ENCODE measurements at places on chromosomes 2 and 18.

GRCh38 chr2:164808776-164809175, 32.8 kb downstream of the COBLL1 start:
- no peak for DNase-seq

- peak; percentile 30 for DNase-seq
These were observed 20.5 kb upstream of the ZNF236 start for GRCh38 chr18:76801567-76802505.

DNA sequence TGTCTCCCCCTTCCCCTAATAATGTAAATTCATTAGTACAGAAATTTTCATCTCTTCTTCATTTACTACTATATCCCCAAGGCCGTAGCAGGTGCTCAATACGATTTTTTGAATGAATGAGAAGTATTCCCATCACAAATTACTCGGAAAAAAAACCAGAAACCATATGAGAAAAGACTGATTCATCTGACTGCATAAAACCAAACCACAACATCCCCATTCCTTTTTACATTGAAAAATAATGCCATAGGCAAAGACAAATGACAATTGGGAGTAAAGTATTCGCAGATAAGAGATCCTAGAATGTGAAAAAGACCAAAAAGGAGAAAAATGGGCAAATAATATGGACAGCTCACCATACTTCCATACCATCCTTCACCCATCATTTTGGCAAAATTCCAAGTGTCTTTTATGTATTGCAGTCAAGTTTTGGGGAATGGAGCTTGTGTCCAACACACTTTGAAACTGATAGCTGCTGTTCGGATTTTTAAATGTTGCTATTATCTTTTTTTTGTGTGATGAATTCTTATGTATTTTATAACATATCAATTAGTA, 1.5 kb downstream of the ZC3H8 start:
- DNase-seq, result no peak

DNA sequence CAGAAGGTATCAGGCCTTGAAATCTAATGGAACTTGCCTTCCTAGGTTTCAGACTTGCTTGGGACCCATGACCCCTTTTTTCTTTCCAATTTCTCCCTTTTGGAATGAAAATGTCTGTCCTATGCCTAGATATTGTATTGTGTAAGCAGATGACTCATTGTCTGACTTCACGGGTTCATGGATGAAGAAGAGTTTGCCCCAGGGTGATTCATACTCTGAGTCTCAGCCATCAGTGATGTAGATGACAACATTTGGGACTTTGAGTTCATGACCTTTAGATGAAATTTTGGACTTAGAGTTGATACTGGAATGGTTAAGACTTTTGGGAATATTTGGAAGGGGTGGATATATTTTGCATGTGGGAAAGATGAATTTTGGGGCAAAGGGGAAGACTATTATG, 11.2 kb upstream of the SCYGR5 start:
- no peak for DNase-seq

GRCh38 chr2:164498836-164499235, 122.4 kb downstream of the GRB14 start:
- no peak for DNase-seq

DNA sequence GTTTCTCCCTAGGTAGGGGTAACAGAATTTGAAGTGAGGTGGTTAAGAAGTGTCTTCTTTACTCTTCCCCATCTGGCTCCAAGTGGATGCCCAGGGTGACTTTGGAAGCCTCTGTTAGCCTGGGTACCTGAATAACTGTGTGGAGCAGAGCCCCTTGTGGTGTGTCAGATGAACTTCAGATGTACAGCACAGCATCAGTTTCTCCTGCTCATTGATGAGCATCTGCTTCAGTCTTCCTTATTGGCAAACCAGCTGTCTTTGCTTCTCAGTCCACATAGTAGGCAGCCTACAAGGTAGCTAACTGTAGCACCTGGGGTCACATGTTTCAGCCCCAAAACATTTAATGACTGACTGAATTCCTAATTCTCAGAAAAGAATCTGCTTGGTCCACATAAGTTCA, 56.2 kb upstream of the ATP8B1 start:
- no peak for DNase-seq

- no peak for DNase-seq
These were observed 121.8 kb downstream of the SETBP1 start for GRCh38 chr18:44802508-44802907.

DNA sequence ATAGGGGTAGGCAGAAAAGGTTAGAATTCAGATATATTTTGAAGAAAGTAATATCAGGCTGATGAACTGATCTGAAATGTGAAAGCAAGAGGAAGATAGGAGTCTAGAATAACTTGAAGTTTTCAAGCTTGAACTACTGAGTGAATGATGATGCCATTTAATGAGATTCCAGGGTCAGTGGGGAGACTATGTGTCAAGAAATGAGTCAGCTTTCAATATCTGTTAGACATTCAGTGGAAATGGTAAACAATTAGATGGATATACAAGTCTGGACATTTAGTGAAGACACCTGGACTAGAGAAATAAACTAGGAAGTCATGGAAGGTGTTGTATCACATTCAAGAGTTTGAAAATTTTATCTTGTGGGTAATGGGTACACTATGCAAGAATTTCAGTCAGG, 326.9 kb downstream of the FSIP2 start:
- no peak for DNase-seq

DNA sequence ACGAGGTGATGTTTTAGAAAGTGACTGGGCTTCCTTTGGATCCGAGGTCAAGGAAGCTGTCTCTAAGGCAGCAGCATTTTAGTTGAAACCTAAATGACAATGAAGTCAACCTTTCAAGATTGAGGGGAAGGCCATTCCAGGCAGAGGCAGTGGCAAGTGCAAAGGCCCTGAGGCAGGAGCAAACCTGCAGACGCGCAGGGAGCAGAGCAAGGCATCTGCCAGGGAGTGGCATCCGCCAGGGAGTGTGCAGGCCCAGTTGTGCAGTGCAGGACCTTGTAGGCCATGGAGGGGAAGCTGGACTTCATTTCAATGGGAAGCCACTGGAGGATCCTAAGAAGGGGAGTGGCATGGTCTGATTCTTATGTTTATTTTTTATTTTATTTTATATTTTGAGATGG, 154.7 kb upstream of the SIX3 start:
- no peak for DNase-seq

GRCh38 chr2:218081063-218081462, 12.0 kb downstream of the RUFY4 start:
- DNase-seq, result no peak

GRCh38 chr2:168528469-168528868, 72.4 kb downstream of the CERS6 start:
- DNase-seq, result no peak
